ENCODE measurements at places on chromosomes 12 and 14.

- no peak for DNase-seq
Measured at GRCh38 chr12:103851127-103851526, 10.1 kb upstream of the NT5DC3 start.

GRCh38 chr12:113332688-113333417, 2.1 kb downstream of the SLC8B1 start:
- DNase-seq, result no peak

DNA sequence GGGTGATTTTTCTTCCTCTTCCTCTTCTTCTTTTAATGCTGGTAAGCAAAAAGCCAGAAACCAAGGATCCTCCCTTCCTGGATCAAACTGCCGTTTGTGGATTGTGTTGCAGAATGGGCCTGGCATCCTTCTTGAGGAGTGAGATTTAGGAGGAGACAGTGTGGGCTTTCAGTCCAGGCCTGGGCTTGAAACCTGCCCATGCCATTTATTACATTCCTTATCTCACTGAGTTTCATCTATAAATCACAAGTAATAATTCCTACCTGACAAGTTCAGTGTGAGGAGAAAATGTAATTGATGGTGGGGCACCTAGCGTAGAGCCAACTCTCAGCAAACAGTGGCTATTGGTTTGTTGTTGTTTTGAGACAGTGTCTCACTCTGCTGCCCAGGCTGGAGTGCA, 126.4 kb downstream of the SLC35F4 start:
- DNase-seq, result no peak

DNA sequence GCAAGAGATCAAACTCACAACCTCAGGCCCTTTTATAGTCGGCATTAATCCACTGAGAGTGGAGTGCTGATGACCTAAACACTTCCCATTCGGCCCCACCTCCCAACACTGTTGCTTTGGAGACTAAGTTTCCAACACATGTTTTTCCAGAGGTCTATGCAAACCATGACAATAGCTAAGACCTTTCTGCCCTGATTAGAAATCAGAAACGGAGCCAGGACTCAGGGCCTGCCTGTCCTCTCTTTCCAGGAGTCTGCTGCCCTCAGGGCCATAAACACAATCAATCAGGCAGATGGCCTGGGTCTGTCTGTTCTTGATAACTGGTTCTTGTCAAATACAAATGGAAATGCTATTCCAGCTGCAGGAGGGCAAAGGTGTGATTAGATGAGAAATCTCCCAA, 97.2 kb upstream of the PSMC1 start:
- DNase-seq, result no peak

DNA sequence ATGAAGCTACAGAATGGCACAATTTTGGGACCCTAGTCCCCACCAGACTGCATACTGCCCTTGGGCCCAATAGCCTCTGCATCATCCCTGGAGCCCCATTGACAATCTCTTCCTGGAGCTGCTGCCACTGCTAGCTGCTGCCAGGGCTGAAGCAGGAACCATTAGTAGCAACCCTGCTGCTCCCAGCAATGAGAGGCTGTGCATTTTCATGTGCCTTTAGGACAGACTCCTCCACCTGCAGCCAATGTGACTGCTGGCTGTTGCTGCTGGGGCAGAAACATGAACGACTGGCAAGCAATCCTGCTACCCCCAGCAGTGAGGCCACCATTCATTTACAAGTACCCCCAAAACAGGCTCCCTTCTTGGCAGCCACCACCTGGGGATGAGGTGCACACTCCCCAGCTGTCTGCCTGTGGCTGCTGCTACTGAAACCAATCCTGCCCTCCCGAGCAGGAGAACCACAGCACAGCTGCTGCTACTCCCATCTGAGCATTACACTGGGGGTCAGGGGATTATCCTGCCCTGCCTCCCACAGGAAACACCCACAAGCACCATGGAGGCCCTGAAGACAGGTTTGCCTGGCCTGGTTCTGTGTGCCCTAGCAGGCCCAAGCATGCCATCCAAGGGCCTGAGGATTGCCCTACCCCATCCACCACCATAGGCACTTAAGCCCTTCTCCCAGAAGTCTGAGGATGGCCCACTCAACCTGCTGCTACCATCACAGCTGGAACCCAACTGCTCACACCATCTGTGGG, 181.0 kb downstream of the MYRFL start:
- no peak for DNase-seq

GRCh38 chr12:42237853-42238239, 202 bp downstream of the YAF2 start:
- no peak for DNase-seq

GRCh38 chr14:97283005-97283403, 485.8 kb downstream of the VRK1 start:
- DNase-seq, result no peak

DNA sequence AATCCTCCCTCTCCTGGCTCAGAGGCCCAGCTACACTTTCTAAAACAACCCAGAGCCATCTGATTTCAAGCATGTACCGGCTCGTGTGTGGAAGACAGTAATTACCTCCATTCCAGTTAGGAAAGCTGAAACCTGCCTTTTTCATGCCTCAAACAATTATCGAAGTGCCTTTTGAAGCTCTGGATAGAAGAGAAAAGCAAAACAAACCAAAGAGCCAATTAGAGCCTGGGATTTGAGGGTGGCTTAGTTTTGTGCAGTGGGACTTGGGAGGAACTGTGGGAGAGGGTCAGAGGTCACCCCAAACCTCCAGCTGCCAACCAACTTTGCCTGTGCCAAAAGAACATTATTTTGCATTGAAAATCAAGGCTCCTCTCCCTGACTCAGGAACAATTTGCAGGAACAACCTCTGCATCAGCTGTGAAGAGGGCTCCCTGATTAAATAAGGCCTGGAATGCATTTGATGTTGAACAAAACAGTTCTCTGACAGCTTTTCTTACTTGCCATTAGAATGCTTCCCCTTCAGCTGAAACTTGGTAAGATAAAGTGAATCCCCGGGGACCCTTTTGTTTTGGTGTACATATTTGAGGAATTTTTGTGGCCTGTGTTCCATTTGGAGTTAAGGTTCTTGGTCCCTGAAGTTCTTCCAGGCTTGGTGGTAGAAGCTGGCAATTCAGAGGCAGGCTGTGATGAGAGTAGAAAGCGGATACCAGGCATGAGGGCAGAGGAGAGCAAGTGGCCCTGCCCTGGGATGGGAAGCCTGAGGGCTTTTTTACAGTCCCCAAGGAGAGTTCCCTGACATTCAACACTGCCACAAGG, 270.1 kb downstream of the ZFP36L1 start:
- DNase-seq, result no peak

- DNase-seq, result no peak
Measured at GRCh38 chr14:48936362-48936761, 649.8 kb downstream of the RPS29 start.

GRCh38 chr14:54138354-54139038, 181.9 kb upstream of the BMP4 start:
- no peak for DNase-seq

- no peak for DNase-seq
Measured at GRCh38 chr12:45309836-45310626, 94.1 kb downstream of the ANO6 start.

- DNase-seq, result peak; percentile 53
Measured at GRCh38 chr12:121297435-121297991, 1.0 kb upstream of the CAMKK2 start.

- no peak for DNase-seq
Measured at GRCh38 chr12:22974865-22975264, 349.9 kb downstream of the ETNK1 start.

- DNase-seq, result no peak
Measured at GRCh38 chr12:129903956-129904829, at the start of gene TMEM132D. Gene TMEM132D, minus strand, starts transcription at chr12:129904025.

GRCh38 chr12:106945261-106945851, 10.4 kb upstream of the TMEM263 start:
- DNase-seq, result no peak

GRCh38 chr12:4118601-4119156, 154.9 kb upstream of the CCND2 start:
- no peak for DNase-seq

GRCh38 chr12:96846293-96846692, 60.8 kb upstream of the NEDD1 start:
- no peak for DNase-seq

DNA sequence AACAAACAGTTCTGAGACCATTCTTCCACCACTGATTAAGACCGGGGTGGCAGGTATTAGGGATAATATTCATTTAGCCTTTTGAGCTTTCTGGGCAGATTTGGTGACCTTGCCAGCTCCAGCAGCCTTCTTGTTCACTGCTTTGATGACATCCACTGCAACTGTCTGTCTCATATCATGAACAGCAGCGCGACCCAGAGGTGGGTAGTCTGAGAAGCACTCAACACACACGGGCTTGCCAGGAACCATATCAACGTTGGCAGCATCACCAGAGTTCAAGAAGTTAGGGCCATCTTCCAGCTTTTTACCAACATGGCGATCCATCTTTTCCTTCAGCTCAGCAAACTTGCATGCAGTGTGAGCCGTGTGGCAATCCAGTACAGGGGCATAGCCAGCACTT, 16.9 kb downstream of the AEBP2 start:
- no peak for DNase-seq

- no peak for DNase-seq
Measured at GRCh38 chr14:35235840-35236239, 56.3 kb upstream of the PSMA6 start.

DNA sequence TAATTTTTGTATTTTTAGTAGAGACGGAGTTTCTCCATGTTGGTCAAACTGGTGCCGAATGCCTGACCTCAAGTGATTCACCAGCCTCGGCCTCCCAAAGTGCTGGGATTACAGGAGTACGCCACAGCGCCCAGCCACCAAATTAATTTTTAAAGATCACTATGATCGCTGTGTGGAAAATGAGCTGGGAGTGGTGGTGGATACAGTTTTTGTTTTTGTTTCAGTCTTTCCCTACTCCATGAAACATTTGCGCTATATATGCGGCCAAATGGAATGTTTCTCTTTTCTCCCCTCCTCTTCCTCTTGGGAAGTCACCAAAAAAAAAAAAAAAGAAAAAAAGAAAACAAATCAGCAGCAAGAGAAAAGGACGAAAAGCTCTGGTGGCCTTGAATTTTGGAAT, 20.8 kb upstream of the P2RX4 start:
- no peak for DNase-seq

GRCh38 chr14:61813096-61813606, 50.9 kb downstream of the SNAPC1 start:
- no peak for DNase-seq

DNA sequence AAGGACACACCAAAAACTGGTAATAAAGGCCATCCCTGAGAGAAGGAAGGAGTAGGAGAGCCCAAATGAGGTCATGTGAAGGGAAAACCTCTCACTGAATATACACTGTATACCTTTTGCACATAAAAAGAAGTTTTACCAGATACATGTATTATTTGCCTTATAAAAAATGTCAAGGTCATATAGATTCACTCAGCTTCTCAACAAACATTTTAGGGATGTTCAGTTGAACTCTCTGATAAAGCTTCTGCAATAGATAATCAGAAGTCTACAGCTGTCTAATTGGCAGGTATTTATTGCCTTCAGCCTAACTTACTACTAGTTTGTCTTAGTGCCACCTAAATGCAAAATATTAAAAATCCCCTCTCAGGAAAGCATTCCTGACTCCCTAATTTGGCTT, 8.7 kb downstream of the SLC11A2 start:
- DNase-seq, result no peak

DNA sequence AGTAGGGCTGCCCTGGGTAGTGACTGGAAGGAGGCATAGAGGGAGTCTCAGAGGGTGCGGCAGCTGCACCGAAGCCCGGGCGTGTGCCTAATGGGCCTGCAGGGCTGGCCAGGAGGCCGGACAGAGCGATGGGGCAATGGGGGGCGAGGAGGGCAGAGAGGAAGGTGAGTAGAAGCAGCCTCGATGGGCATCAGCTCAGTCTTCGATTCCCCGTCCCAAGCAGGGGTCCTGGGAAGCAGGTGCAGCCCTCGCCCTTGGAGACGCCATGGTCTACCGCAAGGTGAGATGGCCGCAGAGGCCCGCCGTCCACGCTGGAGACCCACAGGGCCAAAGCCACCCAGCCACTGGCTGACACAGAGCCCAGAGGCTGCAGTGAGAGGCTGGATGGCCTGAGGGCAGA, 70.8 kb downstream of the GALNT9 start:
- no peak for DNase-seq

DNA sequence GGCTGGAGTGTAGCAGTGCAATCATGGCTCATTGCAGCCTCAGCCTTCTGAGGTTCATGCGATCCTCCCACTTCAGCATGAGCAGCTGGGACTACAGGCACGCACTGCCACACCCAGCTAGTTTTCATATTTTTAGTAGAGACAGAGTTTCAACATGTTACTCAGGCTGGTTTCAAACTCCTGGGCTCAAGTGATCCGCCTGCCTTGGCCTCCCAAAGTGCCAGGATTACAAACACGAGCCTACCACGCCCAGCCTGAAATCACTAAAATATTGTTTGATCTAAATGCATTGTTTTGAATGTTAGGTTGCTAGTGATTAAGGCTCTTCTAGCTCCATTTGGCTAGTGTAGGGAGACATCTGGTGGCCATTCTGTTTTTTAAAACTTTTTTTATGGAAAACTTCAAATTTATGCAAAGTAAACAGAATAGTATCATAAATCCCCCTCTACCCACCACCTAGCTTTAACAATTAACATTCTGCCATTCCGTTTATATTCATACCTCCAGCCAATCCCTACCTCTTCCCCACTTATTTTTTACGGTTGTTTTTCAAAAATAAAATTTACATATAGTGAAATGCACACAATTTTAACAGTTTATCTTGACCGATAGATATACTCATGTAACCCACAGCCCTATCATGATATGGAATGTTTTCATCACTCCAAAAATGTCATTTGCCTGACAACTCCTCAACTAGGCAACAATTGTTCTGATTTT, 37.8 kb downstream of the MYO1H start:
- no peak for DNase-seq

DNA sequence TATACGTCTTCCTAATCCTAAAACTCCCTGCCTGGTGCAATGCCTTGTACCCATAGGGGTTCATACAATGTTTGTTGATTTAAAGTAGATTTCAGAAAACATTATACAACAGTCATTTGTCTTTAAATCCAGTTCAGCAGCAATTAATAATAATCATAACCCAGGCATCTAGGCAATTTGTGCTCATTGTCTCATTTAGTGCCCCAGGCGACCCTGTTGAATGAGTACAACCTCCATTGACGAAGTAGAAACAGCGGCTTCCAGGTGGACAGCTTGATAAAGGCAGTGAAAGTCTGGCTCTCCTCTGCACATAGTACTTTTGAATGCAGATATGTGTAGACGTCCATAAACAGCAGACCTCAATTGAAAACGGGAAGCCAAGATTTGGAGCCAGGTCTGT, 82.9 kb upstream of the CPM start:
- no peak for DNase-seq

DNA sequence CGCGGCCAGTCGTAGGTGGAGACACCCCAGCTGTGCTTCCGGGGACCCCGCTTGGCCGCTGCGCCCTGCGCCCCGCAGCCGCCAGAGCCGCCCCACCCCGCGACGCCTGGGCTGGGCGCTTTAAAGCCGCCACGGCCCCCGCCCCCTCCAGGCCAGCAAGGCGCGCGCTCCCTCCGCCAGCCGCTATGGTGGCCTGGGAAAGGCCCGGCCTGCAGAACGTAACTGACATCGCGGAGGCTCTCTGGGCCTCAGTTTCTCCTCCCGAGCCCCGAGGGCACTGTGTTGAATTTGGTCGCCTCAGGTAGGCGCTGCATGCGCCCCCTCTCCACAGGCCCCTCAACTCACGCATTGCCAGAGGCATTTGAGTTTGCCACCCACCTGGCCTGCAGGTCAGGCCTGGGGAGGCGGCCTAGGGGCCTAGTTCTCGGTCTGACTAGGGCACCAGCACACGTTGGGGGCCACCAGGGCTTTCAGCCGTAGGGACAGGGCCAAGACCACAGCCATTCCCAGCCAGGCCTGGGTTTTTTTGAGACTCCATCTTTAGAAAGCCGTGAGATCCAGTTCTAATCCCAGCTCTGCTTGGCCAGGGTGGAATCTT, at the start of gene NGB:
Gene NGB, minus strand, starts transcription at position 94 of the 598 bp plus-strand sequence. CDS start 269 bp downstream, outside the sequence.
- DNase-seq, result no peak
